Stimulated activated CD8-positive, alpha-beta memory T cell treated with anti-CD3 and anti-CD28 coated beads, Interleukin-12 subunit alpha, Interleukin-12 subunit beta, amount 100 ng/mL, for 1 hour (primary cell): ENCODE measurements at places on chromosomes 5 and 9.

DNA sequence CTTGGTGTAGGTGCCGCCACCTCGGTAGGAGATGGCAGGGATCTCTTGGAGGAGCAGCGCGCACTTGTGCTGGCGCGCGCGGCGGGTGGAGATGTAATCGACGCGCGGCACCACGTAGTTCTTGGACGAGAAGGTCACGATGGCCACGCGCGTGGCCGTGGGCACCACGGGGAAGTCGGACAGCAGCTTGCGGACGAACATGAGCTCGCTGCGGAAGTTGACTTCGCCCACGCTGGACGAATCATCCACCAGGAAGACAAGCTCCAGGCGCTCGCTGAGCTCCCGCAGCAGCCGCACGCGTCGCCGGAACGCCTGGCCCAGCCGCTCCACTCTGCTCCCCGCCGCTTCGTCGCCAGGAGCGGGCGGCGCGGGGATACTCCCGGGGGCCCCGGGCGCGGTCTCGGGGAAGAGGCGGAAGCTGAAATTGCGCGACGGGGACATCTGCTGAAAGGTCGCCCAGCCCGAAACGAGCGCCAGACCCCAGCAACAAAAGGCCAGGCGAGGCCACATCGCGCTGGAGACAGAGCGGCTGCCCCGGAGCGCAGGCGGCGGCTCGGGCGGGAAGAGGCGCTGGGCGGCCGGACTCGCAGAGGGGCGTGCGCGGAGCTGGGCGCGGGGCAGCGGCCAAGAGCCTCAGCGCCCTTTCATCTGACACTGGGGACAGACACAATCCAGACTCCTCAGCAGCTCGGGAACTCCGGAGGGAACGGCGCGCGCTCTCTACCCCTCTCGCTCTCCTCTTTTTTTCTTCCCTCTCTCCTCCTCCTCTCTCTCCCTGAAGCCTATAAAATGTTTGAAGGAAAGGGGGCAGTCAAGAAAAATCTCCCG lies at the start of gene SVEP1:
Gene SVEP1, minus strand, starts transcription at position 708 of the 828 bp plus-strand sequence. Its CDS starts 198 bp downstream, at position 510.
- no peak for DNase-seq

- no peak for DNase-seq
These were observed 180.0 kb upstream of the IL12B start for GRCh38 chr5:159510282-159510681.

DNA sequence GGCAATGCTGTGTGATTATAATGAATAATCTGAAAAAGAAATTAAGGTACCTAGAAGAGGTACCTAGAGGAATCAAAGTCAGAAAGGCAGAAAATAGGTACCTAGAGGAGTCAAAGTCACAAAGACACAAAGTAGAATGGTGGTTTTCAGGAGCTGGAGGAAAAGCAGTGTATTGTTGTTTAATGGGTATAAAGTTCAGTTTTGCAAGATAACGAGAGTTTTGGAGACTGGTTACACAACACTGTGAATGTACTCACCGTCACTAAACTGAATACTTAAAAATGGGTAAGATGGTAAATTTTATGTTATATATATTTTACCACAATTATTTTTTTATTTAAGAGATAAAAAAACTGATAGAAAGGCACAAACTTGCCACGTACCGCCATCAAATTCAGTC lies 57.0 kb downstream of the FBXL17 start:
- DNase-seq: no peak

- no peak for DNase-seq
These were observed 1009.4 kb downstream of the TLE1 start for GRCh38 chr9:80679916-80680315.

GRCh38 chr5:154509784-154510555 lies 31.9 kb upstream of the HAND1 start:
- DNase-seq: no peak

DNA sequence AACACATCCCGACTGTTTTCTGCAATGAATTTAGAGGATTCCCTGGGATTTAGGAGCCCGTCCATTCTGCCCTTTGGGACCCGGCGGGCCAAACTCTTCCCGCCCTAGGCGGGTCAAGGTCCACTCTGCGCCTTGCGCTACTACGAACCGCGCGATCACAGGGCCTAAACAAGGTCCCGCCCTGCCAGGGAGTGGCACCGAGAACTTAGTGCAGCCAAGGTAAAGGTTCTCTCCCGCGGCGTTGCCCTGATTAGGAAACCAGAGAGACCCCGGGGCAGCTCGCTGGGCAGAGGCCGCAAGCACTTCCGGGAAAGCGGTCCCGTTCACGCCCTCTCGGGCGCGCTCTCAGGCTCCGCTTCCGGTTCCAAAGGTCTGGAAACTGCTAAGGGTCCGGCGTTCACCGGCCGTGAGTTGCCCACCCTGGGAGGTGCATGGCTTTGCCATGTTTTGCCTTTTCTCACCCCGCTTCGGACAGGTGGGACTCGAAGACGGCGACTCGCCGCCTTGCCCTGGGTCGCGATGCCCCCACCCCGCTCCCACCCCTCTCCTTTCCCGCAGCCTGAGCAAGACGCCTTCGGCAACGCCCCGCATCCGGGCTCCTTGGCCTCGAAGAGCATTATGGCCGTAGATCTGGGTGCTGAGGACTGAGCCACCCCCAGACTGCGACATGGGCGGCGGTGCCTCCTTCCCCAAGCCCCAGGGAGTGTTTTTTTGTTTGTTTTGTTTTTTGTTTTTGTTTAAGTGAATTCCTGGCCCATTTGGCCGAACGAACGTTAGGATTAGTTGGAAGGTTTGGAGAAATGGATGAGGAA lies 23.4 kb downstream of the HNRNPK start:
- no peak for DNase-seq

GRCh38 chr9:123753016-123753415 lies 176.9 kb downstream of the DENND1A start:
- DNase-seq: no peak

DNA sequence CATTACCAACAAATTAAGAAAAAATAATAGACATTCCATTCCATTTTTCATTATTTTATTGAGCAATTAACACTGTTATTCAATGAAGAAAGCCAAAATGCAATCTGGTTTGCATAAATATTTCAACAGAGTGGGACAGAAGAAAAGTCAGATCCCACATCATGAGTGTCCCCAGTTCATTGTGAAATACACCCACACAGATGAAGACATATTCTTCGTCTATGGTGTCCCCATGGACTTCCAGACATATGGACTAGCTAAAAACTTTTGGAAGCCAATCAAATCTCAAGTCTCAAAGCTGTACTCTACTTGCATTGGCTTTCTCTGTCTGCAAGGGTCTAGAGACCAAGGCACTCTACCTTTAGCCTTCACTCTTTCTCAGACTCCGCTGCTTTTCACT lies 194.3 kb downstream of the SEMA5A start:
- DNase-seq: no peak

- no peak for DNase-seq
These were observed 239.9 kb upstream of the PAPPA start for GRCh38 chr9:115913696-115914095.

DNA sequence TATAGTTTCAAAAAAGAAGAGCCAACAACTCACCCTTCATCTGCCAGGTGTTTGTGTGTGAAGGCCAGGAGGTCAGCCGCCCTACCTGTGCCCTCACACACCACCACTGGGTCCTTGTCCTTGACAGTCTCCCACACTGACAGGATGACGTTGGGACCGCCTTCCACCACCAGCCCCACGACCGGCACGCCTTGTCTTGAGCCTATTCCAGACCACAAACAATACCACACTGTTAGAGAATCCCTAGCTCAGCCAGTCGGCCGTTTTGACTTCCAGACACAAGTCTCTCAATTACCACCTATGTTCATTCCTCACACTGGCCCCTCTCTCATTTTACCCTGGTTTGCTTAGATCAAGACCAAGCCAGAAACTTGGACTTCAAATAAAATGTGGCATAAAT lies 66.1 kb downstream of the TRPM6 start:
- no peak for DNase-seq

DNA sequence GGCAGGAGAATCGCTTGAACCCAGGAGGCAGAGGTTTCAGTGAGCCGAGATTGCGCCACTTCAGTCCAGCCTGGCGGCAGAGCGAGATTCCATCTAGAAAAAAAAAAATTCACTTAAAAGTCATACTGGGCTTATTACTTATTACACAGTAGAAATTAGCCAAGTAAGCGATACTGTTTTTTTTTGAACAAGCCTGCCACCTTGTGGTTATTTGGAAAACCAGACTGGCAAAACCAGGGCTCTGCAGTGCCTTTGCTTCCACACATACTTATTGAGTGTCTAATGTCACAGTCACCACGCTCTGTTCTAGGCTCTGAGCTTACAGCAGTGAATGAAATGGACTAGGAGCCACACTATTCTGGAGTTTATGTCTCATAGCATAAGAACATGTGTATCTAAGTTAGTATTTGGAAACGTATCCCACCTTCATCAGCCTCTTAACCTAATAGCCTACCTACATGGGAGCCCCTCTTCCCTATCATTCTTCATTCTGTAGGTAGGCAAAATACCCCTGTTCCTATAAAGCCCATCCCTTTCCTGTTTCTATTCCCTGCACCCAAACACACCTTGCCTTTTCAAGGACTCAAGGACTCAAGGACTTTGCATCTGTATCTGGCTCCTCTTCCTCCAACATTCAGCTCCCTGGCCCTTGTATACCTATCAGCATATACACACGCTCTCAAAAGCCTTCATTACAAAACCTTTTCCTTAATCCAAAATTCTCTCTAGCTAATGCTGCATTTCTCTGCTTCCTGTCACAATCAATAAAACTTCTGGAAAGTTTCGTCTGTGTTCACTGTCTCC lies 13.9 kb upstream of the BASP1 start:
- no peak for DNase-seq

GRCh38 chr9:107178293-107178692 lies 104.8 kb upstream of the RAD23B start:
- DNase-seq: no peak

GRCh38 chr9:120710110-120710981 lies 3.9 kb downstream of the MEGF9 start:
- no peak for DNase-seq

DNA sequence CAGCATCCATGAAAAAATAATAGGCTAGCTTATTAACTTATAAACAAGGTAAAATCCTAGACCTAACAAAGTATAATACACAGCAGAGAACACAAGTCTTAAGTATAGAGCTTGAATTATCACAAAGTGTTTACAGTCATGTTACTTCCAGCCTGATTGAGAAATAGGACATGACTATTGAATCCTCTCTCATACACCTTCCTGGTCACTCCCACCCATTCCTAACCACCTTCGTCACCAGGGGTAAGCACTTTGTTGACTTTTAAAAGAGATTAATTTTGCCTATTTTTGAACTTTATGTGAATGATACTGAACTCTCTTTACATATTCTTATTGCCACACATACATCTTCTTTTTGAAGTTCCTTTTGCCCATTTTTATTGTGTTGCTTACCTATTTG lies 325.8 kb downstream of the PJA2 start:
- DNase-seq: no peak

- no peak for DNase-seq
These were observed 83.7 kb upstream of the SLIT3 start for GRCh38 chr5:169384661-169385060.

- no peak for DNase-seq
These were observed 75.6 kb downstream of the DCP2 start for GRCh38 chr5:113052041-113052795.

GRCh38 chr5:62627121-62627520 lies 48.5 kb downstream of the LRRC70 start:
- DNase-seq: no peak

DNA sequence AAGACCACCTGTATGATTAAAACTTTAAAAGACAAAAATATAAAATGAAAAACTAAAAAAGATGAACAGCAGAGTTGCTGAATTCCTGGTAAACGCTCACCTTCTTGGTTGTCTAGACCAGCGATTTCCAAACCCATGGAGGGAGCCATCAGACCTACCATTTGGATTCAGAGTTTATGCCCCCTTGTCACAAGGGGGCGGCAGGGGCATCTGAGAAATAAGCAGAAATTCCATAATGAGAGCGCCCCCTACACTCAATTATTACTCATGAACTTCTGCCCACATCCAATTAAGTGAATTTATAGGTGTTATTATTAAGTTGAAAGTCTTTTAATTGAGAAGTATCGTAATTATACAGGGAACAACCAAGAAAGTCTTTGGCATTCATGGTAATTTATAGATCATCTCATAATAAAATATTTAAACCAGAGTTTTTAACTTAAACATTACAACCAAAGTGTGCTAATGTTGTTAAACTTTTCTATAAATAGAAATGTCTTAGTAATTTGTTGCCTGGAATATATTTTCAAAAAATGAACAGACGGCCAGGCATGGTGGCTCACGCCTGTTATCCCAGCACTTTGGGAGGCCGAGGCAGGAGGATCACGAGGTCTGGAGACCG lies 35.2 kb upstream of the SPATA31C2 start:
- DNase-seq: peak; percentile 23

GRCh38 chr5:6907320-6907918 lies 194.2 kb downstream of the TENT4A start:
- no peak for DNase-seq

DNA sequence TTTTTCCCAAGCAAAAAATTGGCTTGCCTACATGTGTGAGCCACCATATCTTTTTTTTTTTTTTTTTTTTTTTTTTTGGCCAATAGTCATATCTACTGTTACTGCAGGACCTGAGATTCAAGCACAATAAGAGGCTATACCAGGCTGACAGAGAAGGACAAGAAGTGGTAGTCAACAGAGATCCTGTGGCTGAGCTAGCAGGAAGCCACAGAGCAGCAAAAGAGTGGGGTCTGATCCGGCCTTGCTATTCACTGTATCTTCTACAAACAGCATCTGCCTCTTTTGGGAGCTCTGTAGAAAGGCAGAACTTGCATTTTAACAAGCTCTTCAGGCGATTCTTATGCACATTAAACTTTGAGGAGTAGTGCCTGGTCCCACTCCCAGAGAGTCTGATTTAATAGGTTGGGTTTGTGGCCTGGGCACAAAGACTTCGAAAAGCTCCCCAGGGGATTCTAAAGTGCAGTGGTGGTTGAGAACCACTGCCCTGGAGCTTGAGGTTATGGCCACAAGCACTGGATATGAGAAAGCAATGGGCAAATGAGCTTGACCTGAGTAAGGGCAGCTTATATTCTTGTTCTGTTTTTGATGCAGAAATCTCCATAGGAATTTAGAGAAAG lies 162.8 kb downstream of the PIK3R1 start:
- DNase-seq: no peak

DNA sequence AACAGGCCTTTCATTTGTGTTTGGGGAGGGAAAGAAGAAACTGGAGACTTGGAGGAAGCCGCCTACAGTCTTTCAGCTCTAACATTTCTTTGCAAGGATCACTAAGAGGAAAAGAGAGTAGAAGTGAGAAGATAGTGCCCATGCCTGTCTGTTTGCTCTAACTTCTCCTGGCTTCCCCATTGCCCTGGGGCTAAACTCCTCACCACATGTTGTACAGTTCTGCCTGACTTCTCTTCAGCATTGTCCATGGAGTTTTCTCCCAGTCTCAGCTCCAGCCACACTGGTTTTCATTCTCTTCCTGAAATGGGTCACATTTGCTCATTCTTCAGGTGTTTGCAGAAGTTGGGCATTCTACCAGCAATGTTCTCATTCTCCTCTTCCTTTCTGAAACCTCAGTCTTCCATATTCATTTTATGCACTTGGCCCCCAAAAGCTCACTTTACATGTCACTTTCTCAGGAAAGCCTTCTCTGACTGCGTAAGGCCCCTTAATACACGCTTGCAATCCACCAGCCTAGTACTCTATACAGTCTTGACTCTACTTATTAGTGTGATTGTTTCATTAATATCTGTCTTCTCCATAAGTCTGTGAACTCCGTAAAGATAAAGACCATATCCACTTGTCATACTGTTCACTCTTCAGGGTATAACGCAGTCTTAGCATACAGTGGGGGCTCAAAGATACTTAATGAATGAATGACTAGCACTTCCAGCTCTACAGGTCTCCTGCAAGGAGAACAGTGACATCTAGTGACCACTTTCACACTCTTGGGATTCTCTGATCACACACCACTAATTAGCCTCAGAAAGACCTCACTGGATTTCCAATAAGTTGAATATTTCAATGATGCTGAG lies 40.2 kb upstream of the TRIM32 start:
- no peak for DNase-seq
